Activated CD4-positive, alpha-beta T cell treated with anti-CD3 and anti-CD28 coated beads for 36 hours (primary cell): ENCODE measurements at places on chromosomes 5 and 9. TPM values are rescaled to one million over a fixed set of nuclear protein-coding genes. Genes with fewer than 3 reads are reported as not detected.

The NOTCH1 gene
- total RNA-seq = 79.4 TPM

The SHOC1 gene
- not detected for total RNA-seq

The PCDHGA8 gene
- total RNA-seq = not detected

DNA sequence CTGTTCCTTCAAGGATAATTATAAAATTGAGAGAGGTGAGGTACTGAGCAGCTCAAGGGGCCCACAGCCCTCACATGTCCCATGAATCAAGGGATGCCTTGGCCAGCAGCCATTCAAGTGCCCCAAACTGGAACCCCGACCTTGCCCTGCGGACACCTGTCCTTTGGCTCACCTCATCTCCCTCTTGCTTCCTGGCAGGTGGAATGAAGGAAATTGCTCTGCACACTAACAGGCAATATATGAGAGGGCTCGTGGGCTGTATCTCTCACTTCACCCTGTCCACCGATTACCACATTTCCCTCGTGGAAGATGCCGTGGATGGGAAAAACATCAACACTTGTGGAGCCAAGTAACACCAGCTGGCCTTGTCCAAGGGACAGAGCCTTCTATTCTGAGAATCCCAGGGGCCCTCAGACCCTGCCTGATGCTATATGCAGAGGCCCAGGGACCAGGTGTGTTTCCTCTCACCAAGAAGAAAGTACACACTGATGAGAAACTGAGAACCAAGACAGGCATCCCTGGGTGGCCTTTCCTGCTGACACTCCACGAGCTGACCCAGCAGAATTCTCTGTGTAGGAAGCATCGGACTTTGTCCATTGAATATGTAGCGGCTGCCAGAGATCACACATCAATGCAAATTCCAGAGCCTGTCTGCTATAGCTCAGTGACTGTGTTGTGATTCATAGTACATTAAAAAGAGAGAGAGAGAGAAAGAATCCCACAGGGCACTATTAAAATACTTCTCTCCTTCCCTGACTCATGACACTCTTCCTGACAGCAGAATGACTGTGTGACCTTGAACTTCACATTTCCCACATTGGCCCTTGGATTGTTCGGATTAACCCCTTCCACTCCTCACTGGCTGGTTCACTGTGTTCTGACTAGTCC, 92.6 kb downstream of the LIFR start:
- DNase-seq = no peak

DNA sequence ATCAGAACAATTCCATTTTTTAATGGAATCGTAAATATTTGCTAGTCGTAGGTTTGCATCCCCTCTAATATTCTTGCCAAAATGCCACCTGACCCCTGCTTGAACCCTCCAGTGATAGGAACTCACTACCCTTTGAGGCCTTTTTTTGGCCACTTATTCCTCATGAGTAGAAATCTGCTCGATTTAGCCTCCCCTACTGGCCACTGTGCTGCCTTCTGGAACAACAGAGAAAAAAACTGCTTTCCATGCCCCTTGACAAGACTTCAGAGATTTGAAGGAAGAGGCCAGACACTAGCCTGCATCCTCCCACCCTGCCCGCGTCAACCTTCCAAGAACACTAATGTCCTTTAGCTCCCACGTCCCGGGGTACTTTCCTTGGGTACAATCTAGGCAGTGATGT, 4.1 kb downstream of the CCDC69 start:
- no peak for DNase-seq

GRCh38 chr5:59666440-59667068, 227.0 kb downstream of the PDE4D start:
- no peak for DNase-seq

DNA sequence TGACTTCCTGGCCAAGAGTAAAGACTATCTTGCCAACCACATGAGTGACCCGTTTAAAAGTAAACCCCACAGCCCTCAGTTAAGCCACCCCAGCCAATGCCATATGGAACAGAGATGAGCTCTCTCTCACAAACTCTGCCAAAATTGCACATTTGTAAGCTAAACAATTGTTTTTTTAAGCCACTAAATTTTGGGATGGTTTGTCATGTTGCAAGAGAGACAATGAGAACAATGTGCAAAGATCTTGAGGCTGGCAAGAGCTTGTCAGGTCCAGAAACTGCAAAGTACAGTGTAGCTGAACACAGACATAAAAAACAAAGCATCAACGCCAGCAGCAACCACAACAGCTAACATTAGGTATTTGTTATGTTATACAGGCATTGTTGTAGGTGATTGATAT, 27.8 kb downstream of the HOMER1 start:
- no peak for DNase-seq

GRCh38 chr5:174726916-174727793, 2.8 kb downstream of the MSX2 start:
- DNase-seq = no peak

GRCh38 chr9:37239224-37239859, 119.0 kb downstream of the ZCCHC7 start:
- DNase-seq = no peak
